A549 (cell line): ENCODE measurements at places on chromosomes 12 and 14.

- no peak for DNase-seq
Observed at GRCh38 chr12:65122703-65123102, 1.6 kb upstream of the WIF1 start.

DNA sequence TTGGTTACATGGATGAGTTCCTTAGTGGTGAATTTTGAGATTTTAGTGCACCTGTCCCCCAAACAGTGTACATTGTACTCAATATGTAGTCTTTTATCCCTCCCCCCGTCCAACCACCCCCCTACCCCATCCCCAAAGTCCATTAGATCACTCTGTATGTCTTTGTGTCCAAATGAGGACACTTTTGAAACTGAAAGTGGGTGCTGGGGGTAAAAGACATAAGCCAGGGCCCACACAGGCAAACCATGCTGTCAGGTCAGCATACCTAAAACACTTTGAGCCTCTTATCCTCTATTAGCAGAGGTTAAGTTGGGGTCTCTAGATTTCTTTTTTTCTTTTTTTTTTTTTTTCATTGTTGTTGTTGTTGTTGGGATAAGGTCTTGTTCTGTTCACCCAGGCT lies 31.3 kb upstream of the KICS2 start:
- no peak for DNase-seq

DNA sequence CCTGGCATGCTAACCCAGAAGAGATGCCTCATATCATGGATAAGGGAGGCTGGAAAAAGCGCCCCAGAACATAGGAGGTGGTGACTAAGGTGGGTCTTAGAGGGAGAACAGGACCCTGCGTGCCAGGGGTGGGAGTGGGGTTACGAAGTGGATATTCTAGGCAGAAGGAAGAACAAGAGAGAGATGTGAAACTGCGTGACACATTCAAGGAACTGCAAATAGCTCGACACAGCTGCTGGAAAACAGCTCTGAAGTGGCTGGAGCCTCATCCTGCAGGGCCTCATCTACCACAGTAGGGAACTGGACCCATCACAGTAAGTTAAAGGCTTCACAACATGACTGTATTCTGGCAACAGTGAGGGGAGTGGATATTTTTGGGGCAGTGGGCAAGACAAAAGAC lies 61.1 kb downstream of the RNF34 start:
- DNase-seq = no peak

GRCh38 chr12:29929295-29929694 lies 145.6 kb upstream of the TMTC1 start:
- DNase-seq = no peak

GRCh38 chr12:89768586-89769482 lies 60.2 kb upstream of the ATP2B1 start:
- peak; percentile 78 for DNase-seq

GRCh38 chr14:52650774-52651173 lies 44.6 kb downstream of the ERO1A start:
- peak; percentile 36 for DNase-seq

- DNase-seq = no peak
Observed at GRCh38 chr12:101855976-101856375, 21.4 kb upstream of the DRAM1 start.

- no peak for DNase-seq
Observed at GRCh38 chr14:69226736-69227135, 33.2 kb upstream of the GALNT16 start.

DNA sequence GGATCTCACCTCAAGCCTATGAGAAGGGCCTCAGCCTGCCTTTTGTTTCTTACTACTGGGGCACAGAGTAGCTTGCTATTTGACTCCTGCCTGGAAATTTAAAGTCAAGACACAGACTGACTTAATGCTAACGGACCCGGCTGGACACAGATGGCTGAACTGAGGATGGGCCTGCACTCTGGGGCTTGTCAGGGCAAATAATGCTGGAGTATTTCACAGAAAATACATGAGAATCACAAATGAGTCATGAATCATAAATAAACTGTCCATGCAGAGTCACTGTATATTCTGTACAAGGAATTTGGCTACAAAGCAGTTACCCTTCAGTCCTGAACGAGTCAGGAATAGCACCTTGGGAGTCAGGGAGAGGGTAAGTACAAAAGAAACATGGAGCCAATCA lies 683.2 kb upstream of the FOXG1 start:
- DNase-seq = no peak

- no peak for DNase-seq
Observed at GRCh38 chr12:659090-659683, 4.1 kb downstream of the NINJ2 start.

- DNase-seq = no peak
Observed at GRCh38 chr14:36767603-36768281, 106.1 kb downstream of the PAX9 start.

DNA sequence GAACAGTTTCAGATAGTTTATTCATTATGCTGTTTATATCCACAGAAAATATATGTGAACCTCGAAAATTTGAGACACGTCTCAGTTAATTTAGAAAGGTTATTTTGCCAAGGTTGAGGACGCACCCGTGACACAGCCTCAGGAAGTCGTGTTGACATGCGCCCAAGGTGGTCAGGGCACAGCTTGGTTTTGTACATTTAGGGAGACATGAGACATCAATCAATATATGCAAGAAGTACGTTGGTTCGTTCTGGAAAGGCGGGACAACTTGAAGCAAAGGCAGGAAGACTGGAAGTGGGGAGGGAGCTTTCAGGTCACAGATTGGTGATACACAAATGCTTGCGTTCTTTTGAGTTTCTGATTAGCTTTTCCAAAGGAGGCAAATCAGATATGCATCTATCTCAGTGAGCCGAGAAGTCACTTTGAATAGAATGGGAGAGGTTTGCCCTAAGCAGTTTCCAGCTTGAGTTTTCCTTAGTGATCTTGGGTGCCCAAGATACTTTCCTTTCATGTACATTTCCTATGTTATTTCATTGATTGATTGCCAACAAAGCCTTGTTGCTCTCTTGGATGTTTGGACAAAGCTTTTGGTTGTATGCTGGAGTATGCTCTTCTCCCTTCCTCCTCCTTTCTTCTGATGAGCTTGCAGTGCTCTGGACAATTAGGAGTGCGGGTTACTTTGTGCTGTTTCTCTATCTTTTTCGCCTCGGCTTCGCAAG lies 3.2 kb downstream of the SNAPC1 start:
- no peak for DNase-seq

DNA sequence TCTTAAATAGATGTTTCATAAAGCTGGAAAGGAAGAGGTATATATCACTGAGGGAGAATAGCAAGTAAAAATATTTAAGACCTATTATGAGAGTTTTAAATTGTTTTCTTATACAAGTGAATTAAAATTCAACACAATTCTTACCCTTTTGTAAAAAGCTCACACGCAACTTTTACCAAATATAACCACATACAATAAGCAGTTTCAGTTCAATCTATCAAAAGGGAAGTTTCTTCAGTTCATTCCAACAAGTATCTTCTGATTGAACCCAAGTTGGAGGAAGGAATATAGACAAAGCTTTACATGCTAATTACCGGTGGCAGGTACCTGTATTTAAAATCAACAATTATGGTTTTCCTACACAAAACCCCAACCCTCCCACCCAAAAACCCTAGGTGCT lies 41.1 kb downstream of the GTF2A1 start:
- no peak for DNase-seq

DNA sequence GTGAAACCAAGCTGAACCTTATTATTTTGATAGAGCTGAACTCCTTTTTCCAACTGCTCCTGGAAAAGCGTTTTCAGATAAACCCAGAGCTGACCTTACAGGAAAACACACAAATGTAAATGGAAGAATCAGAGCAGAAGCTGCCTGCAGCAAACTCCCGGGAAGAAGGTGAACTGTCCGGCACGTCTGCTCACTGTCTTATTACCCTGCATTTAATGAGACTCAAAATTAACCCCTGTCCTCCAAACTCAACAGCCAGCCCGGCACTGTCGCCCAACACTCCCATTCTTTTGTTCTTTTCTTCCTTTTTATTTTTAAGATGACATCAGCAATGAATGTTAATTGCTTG lies 1046.9 kb upstream of the FLRT2 start:
- DNase-seq = no peak

- DNase-seq = no peak
Observed at GRCh38 chr14:52873694-52874093, 77.2 kb downstream of the FERMT2 start.

DNA sequence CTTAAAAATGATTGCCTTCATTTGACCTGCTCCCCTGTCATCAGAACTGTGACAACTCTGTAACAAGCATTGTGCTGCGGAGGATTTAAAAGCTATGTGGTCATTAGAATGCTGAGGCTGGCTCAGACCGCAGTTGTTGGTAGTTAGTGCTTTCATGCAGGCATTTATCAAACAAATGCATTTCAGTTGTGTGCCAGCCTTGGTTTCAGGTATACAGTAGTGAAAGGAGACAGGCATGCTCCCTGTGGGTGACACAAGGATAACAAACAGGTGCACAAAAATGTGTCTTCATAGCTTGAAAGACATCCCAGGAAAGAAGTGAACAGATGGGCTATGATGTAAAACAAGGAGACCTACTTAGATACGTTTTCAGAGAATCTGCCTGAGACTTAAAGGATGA lies 60.6 kb downstream of the MARK3 start:
- no peak for DNase-seq

- DNase-seq = peak; percentile 59
Observed at GRCh38 chr12:103771466-103771865, 69.6 kb downstream of the NT5DC3 start.

- no peak for DNase-seq
Observed at GRCh38 chr12:42696406-42697149, 107.0 kb upstream of the PRICKLE1 start.

- DNase-seq = no peak
Observed at GRCh38 chr14:58659846-58660245, 22.1 kb downstream of the DACT1 start.

DNA sequence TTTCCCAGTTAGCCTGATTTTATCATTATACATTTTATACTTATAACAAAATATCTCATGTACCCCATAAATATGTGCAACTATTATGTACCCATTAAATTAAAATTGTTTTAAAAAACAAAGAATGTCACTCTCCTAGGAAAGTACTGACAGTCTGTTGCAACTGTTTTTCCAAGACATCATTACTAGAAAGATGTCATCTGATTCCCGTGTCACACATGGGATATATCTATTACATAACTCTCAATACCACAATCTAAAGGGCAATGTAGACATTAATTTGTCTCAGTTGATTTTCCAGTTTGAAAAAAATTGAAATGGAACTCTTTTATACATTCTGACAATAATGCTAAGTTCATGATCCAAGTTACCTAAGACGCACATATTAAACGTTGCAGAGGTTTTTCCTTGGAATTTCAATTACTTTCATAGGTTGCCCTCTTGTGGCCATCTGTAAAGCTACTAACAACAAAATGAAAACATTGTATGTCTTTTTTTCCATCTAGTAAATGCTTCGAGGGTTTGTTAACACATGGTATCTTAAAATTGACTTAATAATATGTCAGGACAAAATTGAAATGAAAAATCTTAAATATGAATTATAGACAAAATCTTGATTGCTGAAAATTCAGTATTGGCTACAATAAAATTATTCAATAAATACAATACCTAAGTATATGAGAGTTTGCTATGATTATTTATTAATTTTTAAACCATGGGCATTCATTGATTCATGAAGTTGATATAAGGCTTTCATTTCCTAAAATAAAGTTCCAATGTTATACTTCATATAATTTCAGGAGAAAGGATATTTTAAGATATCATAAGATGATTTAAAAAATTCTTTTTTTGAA lies 131.6 kb downstream of the PPFIA2 start:
- peak; percentile 65 for DNase-seq

- no peak for DNase-seq
Observed at GRCh38 chr14:100684154-100684553, 42.5 kb upstream of the DLK1 start.

DNA sequence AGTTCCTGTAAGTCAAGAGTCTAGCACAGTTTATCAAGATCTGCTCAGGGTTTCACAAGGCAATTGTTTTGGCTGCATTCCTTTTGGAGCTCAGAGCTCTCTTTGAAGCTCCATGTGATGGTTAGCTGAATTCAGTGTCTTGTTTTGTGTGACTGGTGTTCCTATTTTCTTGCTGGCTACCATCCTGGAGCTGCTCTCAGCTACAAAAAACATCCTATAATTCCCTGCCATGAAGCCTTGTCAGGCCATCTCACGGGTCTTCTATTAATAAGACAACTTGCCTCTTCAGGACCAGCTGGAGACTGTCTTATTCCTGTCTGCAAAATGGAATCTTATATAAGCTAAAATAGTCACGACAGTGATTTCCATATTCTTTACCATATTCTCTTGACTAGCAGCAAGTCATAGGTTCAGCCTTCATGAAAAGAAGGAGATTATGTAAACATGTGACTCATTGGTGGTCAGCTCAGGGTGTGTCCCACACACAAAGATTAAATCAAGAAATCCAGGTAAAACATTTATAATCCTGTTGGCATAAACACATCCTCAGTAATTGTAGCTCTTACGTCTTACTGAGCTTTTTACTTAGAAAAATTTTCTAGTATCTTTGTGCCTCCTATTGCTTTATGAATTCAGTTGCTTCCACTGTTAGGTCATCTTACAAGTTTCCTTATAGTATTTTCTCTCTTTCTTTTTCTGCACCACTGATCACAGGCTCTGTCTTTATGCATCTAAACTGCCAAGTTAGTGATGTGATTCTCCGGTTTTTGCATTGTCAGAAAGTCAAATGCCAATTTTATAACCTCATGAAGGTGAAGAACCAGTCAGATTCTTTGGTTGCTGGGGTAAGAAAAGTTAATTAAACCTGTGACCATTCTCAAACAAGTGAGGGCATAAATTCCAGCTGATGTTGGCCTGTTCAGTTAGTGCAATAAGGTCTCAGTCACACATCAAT lies 378.5 kb upstream of the MGAT4C start:
- DNase-seq = peak; percentile 40

DNA sequence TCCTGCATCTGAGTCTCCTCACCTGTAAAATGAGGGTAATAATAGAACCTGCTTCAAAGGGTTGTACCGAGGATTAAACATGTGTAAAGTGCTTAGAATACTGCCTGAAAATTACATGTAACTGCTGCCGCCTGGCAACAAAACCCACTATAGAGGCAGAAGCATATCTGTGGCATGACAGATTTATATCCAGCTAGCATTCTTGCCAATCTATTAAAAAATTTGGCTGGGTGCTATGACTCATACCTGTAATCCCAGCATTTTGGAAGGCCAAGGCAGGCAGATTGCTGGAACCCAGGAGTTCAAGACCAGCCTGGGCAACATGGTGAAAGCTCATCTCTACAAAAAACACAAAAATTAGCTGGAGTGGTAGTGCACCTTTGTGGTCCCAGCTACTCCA lies 16.4 kb upstream of the KSR2 start:
- no peak for DNase-seq

- no peak for DNase-seq
Observed at GRCh38 chr14:76323331-76324050, 52.4 kb upstream of the ESRRB start.
